ENCODE measurements at places on chromosomes 4 and X. TPM values are rescaled to one million over a fixed set of nuclear protein-coding genes. Genes with fewer than 3 reads are reported as not detected.

DNA sequence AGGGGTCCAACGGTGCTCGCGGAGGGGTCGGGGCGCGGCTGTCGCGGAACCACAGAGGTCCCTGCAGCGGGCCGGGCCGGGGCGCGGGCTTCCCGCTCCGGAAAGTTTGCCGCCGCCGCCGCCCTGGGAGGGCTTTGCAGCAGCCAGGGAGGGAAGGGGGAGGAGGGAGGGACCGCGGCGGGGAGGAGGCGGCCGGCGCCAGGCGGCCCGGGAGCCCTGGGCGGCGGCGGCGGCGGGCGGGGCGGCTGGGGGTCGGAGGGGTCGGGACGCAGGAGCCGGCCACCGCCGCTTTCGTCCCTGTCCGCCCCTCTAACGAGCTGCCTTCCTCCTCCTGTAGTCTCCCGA lies 375 bp downstream of the FGFR3 start:
- peak; percentile 59 for DNase-seq

DNA sequence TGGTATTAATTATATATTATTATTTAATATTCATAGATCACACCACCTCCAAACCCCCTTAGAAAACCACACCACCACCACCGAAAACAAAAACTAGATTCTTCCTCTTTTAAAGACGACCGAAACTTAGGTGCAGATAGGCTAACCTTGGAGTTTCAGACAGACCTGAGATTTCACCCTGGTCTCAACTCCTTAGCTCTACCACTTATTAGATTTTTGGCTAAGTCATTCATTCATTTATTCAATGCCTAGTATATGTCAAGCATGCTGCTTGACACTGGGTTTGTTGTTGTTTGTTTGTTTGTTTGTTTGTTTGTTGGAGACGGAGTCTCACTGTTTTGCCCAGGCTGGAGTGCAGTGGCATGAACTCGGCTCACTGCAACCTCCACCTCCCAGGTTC lies 9.5 kb upstream of the BMP2K start:
- no peak for DNase-seq

- no peak for DNase-seq
Measured at GRCh38 chr4:10104991-10105276, 11.7 kb downstream of the WDR1 start.

GRCh38 chrX:147626605-147627004 lies 285.1 kb upstream of the FMR1 start:
- DNase-seq, result no peak

GRCh38 chrX:71367396-71367795 lies 1.2 kb downstream of the TAF1 start:
- peak; percentile 20 for DNase-seq

- DNase-seq, result no peak
Measured at GRCh38 chr4:6972911-6973310, 63.3 kb downstream of the TBC1D14 start.

DNA sequence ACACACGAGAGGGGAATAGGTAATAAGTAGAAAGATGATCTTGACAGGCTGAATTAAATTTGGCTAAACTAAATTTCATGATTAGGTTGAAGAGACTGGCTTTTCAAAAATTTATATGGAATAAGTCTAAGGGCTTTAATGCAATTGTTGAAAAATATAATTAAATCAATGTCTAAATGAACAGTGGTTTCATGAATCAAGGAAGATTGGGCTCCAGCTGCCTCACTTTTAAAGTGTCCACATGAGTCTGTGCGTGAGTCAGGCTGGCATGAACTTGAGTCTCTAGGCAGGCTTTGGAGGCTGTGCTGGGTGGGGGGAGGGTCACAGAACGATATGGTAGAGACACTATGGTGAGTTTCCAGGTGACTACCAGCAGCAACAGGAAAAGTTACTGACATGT lies 111.9 kb downstream of the SORBS2 start:
- peak; percentile 8 for DNase-seq

DNA sequence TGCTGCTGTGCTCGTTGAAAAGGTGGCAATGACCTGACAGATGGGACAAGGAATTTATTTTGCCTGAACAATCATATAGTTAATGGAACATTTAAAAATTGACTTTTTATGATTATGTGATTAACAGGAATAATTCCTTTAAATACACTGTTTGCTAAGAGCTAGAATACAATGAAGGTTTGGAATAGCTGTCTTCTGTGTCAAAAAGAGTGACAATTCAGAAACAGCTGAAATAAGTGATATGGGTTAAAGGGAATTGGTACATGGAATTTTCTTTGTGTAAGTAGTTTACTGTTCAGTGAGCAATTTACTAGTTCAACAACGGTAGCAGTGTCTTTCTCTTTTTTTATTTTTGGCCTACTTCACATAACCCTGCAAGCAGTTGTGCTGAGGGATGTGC lies 1083.5 kb upstream of the GRID2 start:
- DNase-seq, result no peak

DNA sequence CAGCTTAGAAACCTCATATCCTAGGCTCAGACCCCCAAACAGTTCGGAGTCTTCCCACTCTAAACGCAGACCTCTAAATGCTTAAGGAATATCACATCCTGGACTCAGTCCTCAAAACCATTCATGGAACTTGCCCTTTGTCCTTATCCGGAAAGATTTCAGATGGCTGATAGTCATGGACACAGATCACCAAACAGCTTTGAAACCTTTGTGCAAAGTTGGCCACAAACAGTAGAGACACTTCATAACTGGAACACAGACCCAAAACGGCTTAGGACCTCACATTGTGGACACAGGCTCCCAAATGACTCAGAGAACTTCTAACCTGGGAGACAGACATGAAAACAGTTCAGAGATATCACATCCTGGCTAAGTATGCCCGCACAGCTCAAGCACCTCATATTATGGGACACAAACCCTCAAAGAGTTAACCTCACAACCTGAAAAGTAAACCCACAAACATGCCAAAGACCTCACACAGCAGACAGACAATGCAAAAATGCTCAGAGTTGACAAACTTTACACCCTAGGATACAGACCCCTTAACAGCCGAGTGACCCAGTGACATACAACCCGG lies 15.5 kb downstream of the SUV39H1 start:
- DNase-seq, result no peak

DNA sequence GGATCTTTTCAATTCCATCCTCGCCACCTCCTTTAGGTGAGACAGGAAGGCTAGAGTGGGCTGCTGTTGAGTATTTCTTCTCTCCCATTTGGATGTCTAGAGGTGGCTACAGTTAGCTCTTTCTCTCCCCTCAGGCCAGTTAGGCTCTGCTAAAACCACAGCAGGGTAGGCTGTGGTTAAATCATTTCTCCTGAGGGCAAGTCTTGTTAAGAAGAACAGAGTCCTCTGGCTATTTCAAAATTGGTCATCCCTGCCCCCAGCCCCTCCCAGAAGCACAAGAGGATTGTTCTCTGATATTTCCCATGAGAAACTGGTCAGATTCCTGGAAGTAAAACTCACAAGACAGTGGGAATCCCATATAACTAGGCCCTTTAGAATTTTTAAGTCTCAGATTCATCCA lies 1359.5 kb downstream of the TECRL start:
- no peak for DNase-seq

- DNase-seq, result no peak
Measured at GRCh38 chr4:117293784-117294183, 208.4 kb upstream of the TRAM1L1 start.

- no peak for DNase-seq
Measured at GRCh38 chr4:38831653-38832052, 25.0 kb downstream of the TLR6 start.

DNA sequence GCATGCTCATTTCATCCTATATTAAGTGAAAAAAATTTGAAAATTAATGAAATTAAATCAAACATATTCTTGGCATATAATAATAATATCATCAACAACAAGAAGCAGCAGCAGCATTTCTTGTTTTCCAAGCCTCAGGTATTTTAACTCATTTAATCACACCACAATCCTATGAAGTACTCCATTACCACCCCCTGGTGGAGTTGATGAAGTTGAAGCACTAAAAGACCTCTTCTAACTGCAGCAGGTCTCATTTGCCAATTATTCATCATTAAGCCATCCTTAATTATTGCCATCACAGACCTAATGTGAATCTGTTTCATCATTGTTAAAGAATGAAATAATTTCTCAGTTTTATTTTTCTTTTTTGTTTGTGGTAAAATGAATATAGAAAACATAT lies 801.4 kb upstream of the GRID2 start:
- no peak for DNase-seq

DNA sequence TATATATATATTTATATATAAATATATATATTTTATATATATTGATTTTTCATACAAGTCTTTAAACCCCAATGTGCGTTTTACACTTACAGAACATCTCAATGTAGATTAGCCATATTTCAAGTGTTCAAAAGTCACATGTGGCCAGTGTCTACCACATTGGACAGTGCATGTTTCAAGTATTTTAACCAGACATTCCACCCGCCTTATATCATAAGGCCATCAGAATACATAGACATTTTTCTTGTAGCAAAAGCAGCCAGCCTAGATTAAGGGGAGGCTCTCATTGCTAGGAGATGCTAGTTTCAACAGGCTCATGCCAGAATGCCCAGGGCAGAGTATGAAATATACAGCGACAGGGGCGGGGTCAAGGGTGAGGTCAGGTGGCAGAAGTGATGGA lies 202.0 kb downstream of the NR3C2 start:
- DNase-seq, result no peak

DNA sequence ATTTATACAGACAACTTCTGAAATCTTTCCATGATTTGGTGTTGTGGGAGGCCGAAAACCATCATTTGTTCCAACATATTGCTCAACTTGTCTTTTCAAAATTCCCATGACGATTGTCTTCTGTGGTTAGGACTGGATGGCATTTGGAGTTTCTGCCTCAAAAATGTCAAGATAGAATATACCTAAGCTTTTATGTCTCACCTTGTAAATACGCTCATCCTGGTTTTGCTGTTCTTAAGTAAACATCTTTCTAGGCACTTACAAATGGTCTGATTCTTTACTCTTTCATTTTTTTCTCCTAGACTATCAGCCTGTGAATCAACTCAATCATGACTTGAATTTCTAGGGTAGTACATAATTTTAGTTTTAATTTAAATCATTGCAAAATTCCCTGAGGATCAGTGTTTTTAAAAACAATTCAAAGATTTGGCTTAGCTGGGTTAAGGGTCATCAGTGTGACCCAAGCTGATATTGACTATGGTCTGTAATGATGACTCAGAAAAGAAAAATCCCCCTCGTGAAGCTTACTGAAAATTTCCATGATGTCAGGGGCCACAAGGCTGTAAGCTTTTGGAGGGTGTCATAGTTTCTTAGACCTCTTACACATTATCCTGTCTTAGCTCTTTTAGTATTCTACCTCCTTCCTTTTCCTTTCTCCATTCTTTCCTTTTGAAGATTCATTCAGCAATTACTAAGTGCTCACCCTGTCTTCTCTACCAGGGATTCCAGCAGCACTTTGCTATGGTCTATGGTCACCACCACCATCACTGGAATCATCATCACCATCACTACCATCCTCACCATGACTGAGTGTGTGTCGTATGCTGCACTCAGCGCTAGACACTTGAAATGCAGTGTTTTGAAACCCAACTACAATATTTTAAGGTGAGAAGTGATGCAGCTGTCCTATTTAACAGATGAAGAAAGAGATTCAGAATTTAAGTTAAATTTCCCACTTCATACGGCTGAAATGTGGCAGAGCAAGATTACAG lies 124.4 kb downstream of the CPE start:
- DNase-seq, result peak; percentile 28

- DNase-seq, result no peak
Measured at GRCh38 chr4:152599636-152600035, 63.7 kb upstream of the FBXW7 start.

DNA sequence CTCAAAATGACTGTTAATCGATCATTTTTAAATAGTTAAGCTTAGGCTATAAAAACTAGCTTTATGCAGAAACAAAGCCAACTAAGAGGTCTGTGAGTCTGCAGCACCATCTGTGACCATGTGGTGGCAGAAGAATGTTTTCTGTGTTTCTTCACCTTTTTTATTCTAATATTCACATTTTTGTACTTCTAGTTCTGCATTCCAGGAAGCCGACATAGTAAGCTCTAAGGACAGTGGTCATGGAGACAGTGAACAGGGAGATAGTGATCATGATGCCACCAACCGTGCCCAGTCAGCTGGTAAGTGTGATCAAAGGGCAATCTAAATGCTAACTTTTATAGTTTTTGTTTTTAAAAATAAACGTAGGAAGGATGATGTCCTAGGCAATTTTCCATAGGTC lies 5.6 kb downstream of the PCDH10 start:
- peak; percentile 59 for DNase-seq

DNA sequence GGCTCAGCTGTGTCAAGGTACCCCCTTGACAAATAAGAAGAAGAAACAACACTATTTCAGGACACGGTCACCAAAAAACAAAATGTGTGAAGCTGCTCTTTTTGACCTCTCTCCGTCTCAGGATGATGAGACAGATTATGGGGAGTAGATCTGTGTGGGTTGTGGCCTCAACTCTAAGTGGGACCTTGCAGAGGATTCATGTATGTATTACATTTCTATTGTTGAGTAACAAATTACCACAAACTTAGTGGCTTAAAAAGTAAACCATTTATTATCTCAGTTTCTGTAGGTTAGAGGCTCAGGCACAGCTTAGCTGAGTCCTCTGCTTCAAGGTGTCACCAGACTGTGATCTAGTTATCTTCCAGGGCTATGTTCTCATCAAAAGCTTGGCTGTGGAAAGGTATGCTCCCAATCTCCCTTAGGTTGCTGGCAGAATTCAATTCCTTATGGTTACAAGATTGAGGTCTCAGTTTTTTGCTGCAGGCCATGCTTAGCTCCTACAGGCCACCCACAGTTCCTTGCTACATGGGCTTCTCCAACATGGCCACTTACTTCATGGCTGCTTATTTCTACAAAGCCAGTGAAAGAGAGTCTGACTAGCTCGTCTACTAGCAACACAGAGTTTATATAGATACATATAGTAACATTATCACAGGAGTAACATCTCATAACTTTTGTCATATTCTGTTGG lies 28.1 kb downstream of the DGKK start:
- DNase-seq, result no peak

DNA sequence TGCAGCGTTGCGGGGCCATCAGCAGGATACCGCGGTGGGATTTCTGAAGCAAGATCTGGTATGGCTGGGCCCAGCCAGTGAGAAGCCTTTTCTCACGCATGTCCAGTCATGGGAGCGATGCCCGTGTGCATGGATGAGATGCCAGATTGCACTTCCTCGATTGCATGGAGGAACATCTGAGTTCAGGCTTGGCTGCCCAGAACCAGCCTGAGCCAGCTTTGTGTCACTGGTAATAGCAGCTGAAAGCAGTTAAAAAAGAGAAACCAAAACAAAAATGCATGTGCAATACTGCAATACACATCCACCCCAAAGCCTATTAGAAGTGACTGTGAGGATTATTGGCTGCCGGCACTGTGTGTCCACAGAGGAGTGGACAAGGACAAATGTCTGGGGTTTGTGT lies 59.3 kb downstream of the PSAPL1 start:
- peak; percentile 73 for DNase-seq

The IL1RAPL1 gene
- total RNA-seq, result 0.38 TPM

The CTSO gene
- 11.2 TPM for total RNA-seq

The SUPT20HL2 gene
- total RNA-seq, result not detected

The RBMXL3 gene
- not detected for total RNA-seq

The ZDHHC15 gene
- not detected for total RNA-seq

The CXCL3 gene
- not detected for total RNA-seq

The SMARCA5 gene
- 29.8 TPM for total RNA-seq

The HSFX2 gene
- total RNA-seq, result not detected

The AMBN gene
- not detected for total RNA-seq

The HMGN5 gene
- 1.3 TPM for total RNA-seq

The MGAT4D gene
- total RNA-seq, result not detected

The FGF16 gene
- not detected for total RNA-seq

Measured in GM23248 (cell line).